ENCODE measurements at places on chromosomes 4 and X. TPM values are rescaled to one million over a fixed set of nuclear protein-coding genes. Genes with fewer than 3 reads are reported as not detected.

GRCh38 chrX:141638550-141638949 lies 49.0 kb downstream of the SPANXA2 start:
- H3K4me1 ChIP-seq: no peaks in the 10 kb centered on the region
- no peak overlapping the region for H3K4me3 ChIP-seq
- H3K36me3 ChIP-seq: no peaks in the 10 kb centered on the region

DNA sequence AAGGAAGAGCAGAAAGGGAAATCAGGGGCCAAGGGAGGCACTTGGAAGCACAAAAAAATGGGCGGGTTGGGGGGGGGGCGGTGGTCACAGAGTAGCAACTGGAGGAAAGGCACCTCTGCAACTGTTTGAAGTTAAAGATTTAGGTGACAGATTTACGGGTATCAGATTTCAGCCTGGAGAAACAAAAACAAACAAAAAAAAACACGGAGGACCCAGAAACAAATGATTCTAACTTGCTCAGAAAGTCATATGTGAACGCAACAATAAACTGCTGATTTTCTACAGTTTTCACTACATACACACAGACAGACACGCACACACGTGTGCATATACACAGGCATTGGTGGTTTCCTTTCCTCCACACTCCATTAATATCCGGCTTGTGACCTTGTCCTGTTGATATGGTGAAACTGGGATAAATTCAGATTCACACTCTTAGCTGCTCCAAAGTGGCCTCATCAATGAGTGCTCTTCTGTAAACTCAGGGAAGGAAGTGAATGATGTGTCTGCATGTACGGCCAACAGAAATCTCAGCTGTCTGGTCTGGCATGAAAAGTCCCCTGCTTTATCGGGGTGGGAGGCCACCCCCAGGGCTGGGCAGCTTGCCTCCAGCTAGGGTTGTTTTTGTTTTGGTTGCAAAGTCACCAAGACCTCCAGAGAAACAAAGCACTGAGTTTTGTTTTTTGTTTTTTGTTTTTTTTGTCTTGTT lies 54.3 kb downstream of the CHST7 start:
- peak overlapping the region; percentile 45 for H3K27ac ChIP-seq
- H3K27me3 ChIP-seq: no peaks in the 10 kb centered on the region
- H3K36me3 ChIP-seq: peaks cover 18% of the 10 kb centered on the region
- H3K4me1 ChIP-seq: peaks cover 39% of the 10 kb centered on the region

GRCh38 chr4:76280488-76281441 lies 25.8 kb upstream of the STBD1 start:
- no peak for DNase-seq
- no peaks in the 10 kb centered on the region for H3K36me3 ChIP-seq
- peaks cover 2% of the 10 kb centered on the region for H3K27me3 ChIP-seq
- H3K27ac ChIP-seq: no peak overlapping the region
- no peaks in the 10 kb centered on the region for H3K4me1 ChIP-seq
- H3K4me3 ChIP-seq: no peak overlapping the region

DNA sequence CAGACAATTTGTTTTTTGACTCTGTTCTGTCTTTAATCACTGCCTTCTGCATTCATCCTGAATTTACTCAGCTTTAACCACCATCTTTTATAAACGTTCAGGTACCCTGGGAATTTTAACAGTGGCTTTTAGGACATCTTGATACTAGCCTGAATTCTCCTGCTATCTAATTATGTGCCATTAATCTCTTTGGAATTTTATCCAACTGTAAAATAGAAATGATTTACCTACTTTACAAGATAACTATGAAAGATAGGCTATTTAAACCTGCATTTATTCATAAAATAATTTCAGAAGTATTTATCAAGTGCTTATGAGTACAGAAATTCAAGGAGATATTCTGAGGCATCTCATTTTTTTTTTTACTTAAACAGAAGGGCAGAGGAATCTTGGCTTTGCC lies 146.5 kb upstream of the PLAC1 start:
- H3K27ac ChIP-seq: no peak overlapping the region
- peaks cover 20% of the 10 kb centered on the region for H3K4me1 ChIP-seq
- H3K36me3 ChIP-seq: no peaks in the 10 kb centered on the region
- no peak for DNase-seq

- peaks cover 31% of the 10 kb centered on the region for H3K36me3 ChIP-seq
- H3K27ac ChIP-seq: peak overlapping the region; percentile 38
- peaks cover 22% of the 10 kb centered on the region for H3K4me1 ChIP-seq
- H3K4me3 ChIP-seq: no peak overlapping the region
Measured at GRCh38 chrX:45751156-45751555, 550.5 kb upstream of the DIPK2B start.

DNA sequence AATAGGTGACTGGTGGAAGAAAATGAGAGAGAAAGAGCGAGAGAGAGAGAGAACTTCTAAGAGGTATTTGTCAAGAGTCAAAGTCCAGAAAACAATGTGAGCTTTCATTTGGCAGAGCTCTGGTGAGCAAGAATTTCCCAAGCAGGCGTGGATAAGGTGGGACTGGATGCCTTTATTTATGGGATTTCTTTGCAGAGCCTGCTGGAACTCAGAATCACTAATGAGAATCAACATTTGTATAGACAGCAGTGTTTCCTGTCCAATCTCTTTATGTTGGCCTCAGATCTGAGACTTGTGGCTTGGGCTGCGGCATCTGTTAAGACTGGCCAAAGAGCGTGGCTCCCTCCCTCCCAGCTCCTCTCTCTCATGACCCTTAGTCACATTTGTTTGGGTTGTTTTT lies 67.9 kb upstream of the TBL1X start:
- H3K4me1 ChIP-seq: no peaks in the 10 kb centered on the region
- H3K27me3 ChIP-seq: no peaks in the 10 kb centered on the region
- no peak overlapping the region for H3K27ac ChIP-seq
- H3K4me3 ChIP-seq: no peak overlapping the region
- DNase-seq: no peak
- H3K36me3 ChIP-seq: no peaks in the 10 kb centered on the region

- no peak overlapping the region for H3K27ac ChIP-seq
- no peaks in the 10 kb centered on the region for H3K27me3 ChIP-seq
- H3K4me1 ChIP-seq: no peaks in the 10 kb centered on the region
- H3K36me3 ChIP-seq: no peaks in the 10 kb centered on the region
- no peak overlapping the region for H3K4me3 ChIP-seq
- no peak for DNase-seq
Measured at GRCh38 chrX:22699581-22700091, 300.1 kb upstream of the DDX53 start.

- no peaks in the 10 kb centered on the region for H3K36me3 ChIP-seq
- H3K4me1 ChIP-seq: peaks cover 2% of the 10 kb centered on the region
- no peak overlapping the region for H3K4me3 ChIP-seq
Measured at GRCh38 chr4:147485167-147485566, 4.3 kb downstream of the EDNRA start.

GRCh38 chr4:10656420-10656819 lies 28.1 kb downstream of the CLNK start:
- H3K27me3 ChIP-seq: peaks cover 8% of the 10 kb centered on the region
- DNase-seq: no peak
- no peak overlapping the region for H3K27ac ChIP-seq
- H3K36me3 ChIP-seq: no peaks in the 10 kb centered on the region
- peaks cover 24% of the 10 kb centered on the region for H3K4me1 ChIP-seq
- H3K4me3 ChIP-seq: no peak overlapping the region

- no peak overlapping the region for H3K4me3 ChIP-seq
- no peak for DNase-seq
- H3K27ac ChIP-seq: no peak overlapping the region
- H3K36me3 ChIP-seq: no peaks in the 10 kb centered on the region
Measured at GRCh38 chr4:61805979-61806378, 605.9 kb downstream of the ADGRL3 start.

DNA sequence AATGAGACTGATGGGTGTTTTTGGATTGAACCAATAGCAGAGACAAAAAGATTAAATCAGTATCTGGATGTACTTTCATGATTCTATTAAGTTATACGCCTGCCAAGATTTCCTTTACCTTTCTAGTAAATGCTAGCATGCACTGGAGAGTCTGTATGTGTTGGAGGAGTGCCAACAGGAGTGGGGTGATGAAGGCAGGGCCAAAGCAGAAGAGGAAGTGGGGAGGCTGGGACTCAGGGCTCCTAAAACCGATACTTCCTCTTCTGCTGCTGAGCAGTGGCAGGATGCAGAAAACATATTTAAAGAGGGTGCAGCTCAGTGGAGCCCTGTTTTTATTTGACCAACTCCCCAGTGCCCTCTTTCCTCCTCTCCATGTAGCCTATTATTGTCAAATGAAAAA lies 5.6 kb downstream of the CYSLTR1 start:
- no peaks in the 10 kb centered on the region for H3K27me3 ChIP-seq
- H3K27ac ChIP-seq: peak overlapping the region; percentile 81
- H3K4me1 ChIP-seq: peaks cover 32% of the 10 kb centered on the region
- peak overlapping the region; percentile 45 for H3K4me3 ChIP-seq

ADGRG4 gene
- not detected for total RNA-seq

PCDH19 gene
- not detected for total RNA-seq

KANTR gene
- total RNA-seq: 6.4 TPM

MAGED4 gene
- total RNA-seq: 1.2 TPM

RAB41 gene
- not detected for total RNA-seq

USP17L17 gene
- total RNA-seq: not detected

DUSP9 gene
- 0.12 TPM for total RNA-seq

HTN3 gene
- total RNA-seq: not detected
